ENCODE measurements at places on chromosomes 7 and 10.

- no peak for DNase-seq
Measured at GRCh38 chr7:156475666-156476065, 164.9 kb upstream of the RNF32 start.

DNA sequence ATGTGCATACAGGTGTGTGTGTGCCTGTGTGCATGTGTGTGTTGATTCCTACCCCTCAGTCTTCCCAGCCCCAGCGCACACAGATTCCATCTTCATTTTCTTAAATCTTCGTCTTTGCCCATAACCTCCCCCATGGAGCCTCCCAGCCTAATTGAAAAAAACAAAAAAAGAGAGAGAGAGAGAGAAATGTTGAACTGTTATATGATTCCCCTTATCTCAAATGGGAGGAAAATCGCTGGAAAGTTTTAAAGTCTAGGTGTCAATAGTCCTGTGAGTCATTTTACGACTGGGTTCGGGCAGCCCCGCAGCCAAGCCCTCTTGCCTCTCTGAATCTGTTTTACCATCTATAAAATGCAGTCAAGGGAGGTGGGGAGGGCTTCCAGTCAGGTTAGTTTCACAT lies 60.9 kb downstream of the SPOCK2 start:
- no peak for DNase-seq

DNA sequence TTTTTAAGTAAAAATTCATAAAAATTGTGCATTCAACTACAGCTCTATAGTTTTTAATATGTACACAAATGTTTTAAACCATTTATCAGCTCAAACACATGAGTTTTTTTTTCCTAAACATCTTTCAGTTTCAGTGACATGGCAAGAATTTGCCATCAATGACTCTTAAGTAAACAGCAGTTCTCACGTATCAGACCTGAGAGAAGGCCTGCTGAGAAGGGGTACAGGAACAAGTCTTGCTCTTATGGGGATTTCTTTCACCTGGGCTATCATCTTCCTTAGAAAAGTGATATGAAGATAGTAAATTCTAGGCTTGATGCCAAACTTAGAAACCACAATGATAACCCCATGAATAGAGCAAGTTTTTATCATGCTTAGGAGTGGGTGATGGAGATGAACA lies 467.8 kb downstream of the ARL4A start:
- DNase-seq: no peak

GRCh38 chr10:116670706-116671105 lies 50.0 kb downstream of the PNLIPRP2 start:
- no peak for DNase-seq

DNA sequence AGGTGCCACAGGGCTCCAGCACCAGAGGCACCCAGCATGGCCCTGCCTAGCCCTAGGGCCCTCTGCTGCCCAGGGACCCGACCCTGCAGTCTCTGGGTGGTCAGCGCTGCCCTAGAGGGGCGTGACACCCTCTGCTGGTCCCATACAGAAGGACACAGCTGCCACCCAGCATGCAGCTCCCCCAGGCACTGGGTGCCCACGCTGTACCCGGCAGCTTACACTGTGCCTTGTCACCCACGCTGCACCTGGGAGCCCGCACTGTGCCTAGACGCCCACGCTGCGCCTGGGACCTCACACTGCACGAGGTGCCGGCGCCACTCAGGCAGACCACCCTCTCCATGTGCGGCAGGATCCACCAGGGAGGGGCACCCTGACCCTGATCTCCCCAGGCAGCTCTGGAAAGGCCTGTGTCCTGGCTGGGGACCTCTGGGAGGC lies 55.2 kb downstream of the PWWP2B start:
- DNase-seq: no peak

DNA sequence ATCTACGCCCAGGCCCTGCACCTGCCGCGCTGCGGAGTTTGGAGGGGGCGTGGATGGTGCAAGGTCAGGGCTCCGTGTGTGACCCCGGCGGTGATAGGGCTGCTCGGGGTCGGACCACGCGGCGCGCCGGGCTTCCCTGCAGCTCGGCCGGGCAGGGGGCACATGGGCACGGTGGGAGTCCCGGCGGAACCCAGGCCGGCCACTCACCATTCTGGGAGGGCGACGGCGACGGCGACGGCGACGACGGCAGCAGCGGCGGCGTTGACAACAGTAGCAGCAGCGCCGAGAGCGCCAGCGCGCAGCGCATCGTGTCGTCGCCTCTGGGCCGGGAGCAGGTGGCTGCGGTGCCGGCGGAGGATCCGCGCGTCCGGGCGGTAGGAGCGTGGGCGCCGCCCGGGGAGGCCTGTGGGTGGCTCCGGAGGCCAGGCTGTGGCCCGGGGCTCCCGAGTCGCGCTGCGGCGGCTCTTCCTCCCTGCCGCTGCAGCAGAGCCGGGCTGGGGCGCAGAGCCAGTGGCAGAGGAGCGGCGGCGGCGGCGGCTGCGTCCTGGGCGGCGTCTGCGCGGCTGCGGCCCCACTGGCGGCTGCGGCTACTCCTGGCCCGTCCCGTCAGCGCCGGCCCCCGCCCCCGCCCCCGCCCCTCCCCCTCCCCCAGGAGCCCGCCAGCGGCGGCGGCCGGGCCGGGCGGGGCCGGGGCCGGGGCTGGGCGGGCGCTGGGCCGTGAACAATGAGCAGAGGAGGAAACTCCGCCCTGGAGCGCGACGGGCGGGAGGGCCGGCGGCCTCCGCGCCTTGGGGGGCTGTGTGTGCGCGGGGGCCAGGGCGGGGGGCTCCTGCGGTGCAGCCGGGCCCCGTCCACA lies at the start of gene PODXL:
TSS of gene PODXL (minus strand) at position 576 of the 856 bp plus-strand sequence. CDS start at position 307, 269 bp downstream.
- DNase-seq: peak; percentile 30

DNA sequence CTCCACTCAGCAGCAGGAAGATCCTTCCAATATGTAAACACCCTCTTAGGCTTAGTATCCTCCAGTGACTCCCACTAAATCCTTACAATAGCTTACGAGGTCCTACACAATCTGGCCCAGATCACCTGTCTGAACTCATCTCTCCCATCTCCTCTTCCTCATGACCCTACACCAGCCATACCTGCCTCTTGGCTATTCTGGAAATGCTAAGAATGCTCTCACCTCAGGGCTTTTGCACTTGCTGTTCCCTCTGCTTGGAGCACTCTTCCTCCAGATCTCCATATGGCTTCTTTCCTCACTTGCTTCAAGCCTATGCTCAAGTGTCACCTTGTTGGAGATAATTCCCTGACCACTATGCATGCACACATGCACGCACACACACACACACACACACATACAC lies 50.8 kb upstream of the FRMD4A start:
- no peak for DNase-seq

- no peak for DNase-seq
Measured at GRCh38 chr10:133279326-133280226, 2.9 kb upstream of the ADAM8 start.

GRCh38 chr7:23431702-23432199 lies 38.5 kb downstream of the IGF2BP3 start:
- no peak for DNase-seq

DNA sequence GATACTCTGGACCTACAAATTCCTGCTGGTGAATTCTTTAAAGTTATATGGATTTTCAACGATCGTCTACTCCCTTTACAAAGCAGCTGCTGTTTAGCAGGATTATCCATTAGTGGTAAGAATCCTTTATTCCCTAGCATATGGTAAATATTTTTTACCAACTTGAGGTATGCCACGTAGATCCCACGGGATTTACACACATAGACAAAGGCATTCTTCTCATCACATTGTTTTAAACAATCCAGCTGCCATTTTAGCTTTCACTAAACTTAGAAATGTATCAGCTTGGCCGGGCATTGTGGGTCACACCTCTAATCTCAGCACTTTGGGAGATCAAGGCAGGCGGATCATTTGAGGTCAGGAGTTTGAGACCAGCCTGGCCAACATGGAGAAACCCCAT lies 148.0 kb upstream of the SH2B2 start:
- no peak for DNase-seq

DNA sequence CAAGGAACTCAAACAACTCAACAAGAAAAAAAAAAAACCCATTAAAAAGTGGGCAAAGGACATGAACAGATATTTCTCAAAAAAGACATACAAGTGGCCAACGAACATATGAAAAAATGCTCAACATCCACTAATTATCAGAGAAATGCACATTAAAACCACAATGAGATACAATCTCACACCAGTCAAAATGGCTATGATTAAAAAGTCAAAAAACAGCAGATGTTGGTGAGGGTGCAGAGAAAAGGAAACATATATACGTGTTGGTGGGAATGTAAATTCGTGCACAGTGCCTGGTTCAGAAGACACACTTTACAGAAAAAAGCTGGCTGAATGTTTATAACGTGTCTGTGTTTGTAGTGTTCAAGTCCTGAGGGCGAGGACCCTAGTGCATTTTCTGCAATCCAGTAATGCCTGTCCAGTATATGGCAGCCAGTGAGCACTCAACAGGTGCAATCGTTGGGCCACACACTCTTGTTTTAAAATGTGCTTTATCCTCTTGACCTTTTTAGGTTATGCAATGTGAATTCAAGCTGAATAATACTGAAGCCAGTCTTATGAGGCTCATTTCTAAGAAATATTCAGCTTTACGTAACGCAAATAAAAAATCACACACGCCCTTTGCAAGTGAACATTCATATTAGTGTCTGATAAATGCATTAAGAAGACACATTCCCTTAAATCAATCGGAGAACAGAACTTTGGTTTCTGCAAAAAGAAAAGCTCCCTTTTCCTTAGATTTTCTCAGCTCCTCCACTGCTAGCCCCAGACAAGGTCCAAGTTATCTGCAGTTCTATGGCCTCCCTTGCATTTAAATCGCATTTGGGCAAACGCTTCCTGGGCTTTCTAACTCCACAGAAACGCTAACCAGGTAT lies 813 bp upstream of the MTURN start:
- no peak for DNase-seq

- no peak for DNase-seq
Measured at GRCh38 chr10:10930979-10931743, 86.5 kb upstream of the CELF2 start.

GRCh38 chr10:51141010-51141409 lies 66.7 kb downstream of the PRKG1 start:
- DNase-seq: no peak

DNA sequence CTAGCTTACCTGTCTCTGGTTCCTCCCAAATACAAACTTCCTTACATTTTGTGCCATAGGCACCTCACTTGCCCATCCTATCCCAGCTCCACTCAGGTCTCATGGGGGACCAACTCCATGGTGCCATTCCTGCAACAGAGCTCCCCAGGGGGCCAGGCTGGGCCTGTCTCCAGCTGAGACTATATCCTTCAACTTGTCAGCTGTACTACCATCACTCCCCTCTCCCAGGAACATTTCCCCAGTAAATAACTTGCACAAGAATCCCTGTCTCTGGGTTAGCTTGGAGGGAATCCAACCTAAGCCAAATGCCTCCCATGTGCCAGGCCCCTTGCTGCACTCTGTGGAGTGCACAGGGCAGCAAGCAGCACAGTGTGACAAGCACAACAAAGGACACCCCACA lies 33.2 kb downstream of the FRMPD2 start:
- no peak for DNase-seq

DNA sequence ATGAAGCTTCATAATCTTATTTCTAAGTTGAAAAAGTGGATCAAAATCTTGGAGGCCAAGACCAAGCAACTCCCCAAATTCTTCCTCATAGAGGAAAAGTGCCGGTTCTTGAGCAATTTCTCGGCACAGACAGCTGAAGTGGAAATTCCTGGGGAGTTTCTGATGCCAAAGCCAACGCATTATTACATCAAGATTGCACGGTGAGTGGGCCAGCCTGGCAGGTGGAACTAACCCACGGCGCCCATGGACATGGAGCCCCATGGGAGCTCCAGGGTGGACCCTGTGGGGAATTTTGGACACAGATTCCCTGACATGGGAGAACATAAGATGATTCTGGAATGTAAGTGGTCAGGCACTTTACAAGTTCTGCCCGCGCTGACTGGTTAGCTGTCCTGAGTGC lies 125.9 kb downstream of the TRRAP start:
- peak; percentile 1 for DNase-seq

DNA sequence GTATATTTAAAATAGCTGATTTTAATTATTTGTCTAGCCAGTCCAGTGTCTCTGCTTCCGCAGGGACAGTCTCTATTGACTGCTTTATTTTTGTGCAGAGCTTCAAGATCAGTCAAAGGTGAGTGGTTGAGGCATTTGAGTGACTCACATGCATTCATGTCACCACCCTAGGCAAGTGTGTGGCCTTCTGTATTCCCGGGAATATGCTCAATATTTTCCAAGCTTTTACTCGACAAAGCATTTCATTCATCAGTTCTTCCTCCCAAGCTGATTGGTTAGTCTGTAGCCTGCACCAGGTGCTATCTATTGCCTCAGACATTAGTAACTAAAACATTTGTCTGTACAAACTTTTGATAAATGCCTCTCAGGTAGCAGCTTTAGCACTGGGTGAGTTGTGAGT lies 471.5 kb upstream of the NRG3 start:
- no peak for DNase-seq

DNA sequence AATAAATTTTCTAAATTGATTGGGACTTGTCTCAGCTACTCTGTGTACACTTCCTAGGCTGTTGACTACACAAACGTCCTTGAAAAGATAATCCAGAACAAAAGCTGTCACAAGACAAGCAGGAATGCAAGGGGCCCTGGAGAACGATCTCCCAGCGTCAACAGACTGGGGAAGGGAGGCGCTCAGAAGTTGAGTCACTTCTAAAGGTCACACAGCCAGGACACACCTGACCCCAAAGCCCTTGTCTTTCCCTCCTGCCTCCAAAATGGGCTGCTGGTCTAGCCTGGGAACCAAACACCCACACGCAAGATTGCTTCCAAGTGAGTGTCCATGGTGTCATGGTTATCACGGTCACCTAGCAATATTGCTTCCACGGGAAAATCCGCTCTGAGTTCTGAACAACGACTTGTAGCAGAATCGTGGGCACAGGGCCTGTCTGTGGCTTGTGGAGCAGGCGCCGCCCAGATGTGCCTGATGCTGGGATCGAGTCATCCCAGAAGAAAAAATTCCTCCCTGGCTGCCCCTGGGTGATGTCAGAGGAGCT lies 49.8 kb downstream of the SPOCK2 start:
- DNase-seq: no peak

DNA sequence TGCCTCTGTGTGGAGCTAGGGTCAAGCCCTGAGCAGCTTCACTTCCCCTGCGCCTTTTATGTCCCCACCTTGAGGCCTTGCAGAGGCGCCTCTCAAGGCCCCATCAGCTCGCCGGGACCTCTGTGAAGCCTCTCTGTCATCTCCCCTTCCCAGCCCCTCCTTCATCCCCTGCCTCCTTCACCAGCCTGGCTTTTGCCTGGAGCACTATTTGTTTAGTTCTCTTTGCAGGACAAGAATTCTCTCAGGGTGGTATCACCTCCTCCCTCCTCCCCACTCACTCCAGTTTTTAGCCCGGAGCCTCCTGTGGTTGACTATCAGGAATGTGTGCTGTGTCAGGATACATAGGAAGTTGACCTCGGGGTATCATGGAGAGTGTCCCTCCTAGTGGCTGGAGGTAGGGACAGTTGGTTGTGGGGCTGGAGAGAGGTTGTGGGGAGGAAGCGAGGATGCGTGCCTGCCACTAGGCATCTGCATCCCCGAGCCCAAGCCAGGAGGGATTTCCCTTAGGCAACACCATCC lies 89.8 kb upstream of the ANLN start:
- DNase-seq: no peak

DNA sequence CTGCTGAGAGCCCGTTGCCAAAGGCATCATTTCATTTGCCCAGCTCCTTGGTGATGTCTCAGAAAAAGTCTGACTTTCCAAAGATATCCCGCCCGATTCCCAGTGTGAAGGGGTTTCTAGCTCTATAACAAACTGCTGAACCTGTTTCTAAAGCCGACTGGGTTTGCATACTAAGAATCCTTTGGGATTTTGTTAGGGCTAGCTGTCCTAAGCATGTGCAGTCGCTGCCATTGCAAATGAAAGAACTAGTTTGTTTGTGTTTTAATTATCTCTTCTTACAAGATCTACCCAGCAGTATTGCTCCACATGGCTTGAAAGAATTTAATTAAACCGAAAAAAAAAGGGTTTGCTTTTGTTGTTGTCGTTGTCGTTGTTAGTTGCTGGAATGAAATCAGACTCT lies 476.6 kb downstream of the GATA3 start:
- no peak for DNase-seq

Data from central memory CD8-positive, alpha-beta T cell (primary cell).